ENCODE measurements at places on chromosomes 3 and 15.
A peak's percentile ranks its signal among the peaks of the same experiment; 100 is the strongest.

- no peak for DNase-seq
Measured at GRCh38 chr3:74787011-74787410, 172.6 kb upstream of the CNTN3 start.

DNA sequence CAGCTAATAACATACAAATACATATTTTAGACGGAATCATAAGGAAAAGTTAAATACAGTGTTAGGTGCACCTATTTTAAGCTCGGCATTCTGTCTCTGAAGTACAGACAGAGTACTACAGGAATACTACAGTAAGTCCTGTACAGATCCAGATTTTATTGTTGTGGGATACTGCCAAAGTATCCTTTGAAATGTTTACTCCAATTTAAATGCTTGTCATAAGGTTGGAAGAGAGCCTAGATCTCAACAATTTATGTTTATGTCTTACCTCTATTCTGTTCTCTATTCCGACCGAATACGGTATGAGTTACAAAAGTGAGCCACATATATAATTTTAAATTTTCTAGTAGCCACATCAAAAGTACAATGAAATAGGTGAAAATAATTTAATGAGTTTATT lies 25.3 kb downstream of the PLD1 start:
- DNase-seq = no peak

- no peak for DNase-seq
Measured at GRCh38 chr3:59540696-59541095, 490.9 kb upstream of the CFAP20DC start.

DNA sequence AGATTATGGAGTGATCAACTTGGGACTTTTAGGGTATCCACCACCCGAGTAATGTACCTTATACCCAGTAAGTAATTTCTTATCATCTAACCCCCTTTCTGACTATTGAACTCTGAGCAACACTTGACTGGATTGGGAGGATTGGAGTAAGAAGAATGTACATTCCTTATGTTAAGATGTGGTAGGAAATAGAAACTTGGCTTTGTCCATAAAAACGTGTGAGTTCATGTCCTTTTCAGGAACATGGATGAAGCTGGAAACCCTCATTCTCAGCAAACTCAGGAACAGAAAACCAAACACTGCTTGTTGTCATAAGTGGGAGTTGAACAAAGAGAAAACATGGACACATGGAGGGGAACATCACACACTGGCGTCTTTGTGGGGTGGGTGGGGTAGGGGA lies 112.3 kb downstream of the PTPRG start:
- no peak for DNase-seq

DNA sequence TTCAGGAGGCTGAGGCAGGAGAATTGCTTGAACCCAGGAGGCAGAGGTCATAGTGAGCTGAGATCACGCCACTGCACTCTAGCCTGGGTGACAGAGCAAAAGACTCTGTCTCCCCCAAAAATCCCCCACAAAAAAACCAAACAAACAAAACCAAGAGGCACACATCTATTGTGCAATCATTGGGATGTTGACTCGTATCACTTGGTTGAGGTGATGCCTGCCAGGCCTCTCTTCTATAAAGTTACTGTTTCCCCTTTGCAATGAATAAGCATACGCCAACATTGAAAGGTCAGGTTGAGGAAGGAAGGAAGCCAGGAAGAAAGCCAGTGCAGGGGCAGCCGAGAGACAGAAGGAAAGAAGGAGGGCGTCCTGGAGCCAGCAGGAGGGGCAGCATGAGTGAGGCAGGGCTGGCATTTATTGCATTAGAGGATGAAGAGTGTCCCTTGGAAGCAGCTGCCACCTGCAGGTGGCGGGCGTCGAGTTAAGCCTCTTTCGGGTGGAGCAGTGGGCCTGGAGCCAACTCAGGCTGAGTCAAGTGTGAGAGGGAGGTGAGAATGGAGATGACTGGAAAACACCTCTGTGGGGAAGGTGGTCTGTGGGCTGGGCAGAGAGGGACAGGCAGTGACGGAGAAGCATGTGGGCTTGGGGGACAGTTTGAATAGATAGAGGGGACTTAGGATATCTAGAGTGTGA lies 8.3 kb upstream of the CSPG4 start:
- DNase-seq = peak; percentile 68

DNA sequence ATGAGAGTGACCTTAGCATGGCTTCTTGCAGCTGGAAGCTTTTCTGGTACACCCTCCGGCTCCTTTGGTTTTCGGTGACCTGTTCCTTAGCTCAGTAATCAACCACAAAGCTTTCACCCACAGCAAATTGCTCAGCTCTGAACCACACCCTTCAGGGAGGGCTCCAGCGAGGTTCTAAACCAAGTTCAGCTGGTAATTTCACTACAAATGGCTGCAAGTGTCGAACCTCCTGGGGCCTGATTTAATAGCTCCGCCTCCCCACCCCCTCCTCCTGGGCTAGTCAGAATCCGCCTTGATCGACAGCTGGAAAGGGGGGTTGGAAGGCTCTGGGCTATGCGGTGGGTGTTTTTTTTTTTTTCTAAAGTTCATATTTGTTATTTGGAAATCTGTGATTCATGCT lies 150.9 kb upstream of the MCTP2 start:
- DNase-seq = peak; percentile 24

GRCh38 chr3:94887065-94887464 lies 824.2 kb downstream of the NSUN3 start:
- DNase-seq = no peak

DNA sequence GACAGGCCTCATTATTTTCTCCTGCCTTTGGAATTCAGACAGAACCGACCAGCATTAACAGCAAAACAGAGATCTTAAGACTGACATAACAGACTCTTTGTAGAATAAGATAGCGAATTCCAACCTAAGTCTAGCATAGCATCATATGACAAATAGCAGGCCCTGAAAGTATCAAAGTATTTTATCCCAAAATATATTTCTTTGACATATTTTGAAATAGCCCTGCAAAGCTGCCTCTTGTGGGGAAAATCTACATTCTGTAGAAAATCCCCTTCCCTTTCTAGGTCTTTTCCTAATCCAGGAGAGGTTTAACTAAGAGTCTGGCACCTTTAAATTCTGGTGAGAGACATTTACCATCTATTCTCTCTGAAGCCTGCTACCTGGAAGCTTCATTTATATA lies 34.4 kb upstream of the STRIT1 start:
- DNase-seq = no peak
